Skin of body (tissue), 3 donors: ENCODE measurements at places on chromosomes 4 and X. TPM values are rescaled to one million over a fixed set of nuclear protein-coding genes. Genes with fewer than 3 reads are reported as not detected.

The SPRY1 gene
- 82.4 TPM for total RNA-seq

The MSX1 gene
- 6.1 TPM for total RNA-seq

The TRIM75 gene
- total RNA-seq = not detected

The HOPX gene
- 195 TPM for total RNA-seq

GRCh38 chrX:15344106-15344505, 8.8 kb upstream of the PIGA start:
- no peak for DNase-seq

DNA sequence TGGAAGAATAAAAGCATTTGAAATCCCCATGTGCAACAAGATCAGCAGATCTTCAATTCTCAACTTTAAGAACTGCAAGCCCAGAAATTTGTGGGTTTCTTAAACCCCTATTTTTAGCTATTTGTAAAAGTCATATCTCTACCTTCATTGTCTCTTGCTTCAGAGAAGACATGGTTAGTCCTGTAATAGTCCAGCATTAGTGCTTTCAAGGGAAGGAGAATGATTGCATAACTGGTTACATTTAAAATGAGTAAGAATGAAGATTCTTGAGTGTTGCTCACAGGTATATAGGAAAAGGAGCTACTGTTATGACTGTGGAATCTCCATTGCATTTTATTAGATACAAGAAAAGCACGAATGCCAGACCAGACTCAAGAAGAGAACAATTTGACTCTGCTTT, 84.0 kb downstream of the CCSER1 start:
- no peak for DNase-seq

GRCh38 chr4:84796394-84796793, 170.1 kb downstream of the WDFY3 start:
- DNase-seq = no peak

GRCh38 chr4:16270454-16271328, 44.4 kb upstream of the TAPT1 start:
- no peak for DNase-seq

GRCh38 chr4:94722748-94723147, 35.0 kb upstream of the BMPR1B start:
- no peak for DNase-seq

- DNase-seq = no peak
Observed at GRCh38 chr4:151641167-151641566, 119.6 kb downstream of the GATB start.

GRCh38 chr4:119785963-119786362, 157.4 kb upstream of the PDE5A start:
- DNase-seq = no peak
